ENCODE measurements at places on chromosomes 5 and 9. TPM values are rescaled to one million over a fixed set of nuclear protein-coding genes. Genes with fewer than 3 reads are reported as not detected.

GRCh38 chr9:107749787-107750444 lies 260.3 kb upstream of the KLF4 start:
- peak; percentile 96 for DNase-seq

DNA sequence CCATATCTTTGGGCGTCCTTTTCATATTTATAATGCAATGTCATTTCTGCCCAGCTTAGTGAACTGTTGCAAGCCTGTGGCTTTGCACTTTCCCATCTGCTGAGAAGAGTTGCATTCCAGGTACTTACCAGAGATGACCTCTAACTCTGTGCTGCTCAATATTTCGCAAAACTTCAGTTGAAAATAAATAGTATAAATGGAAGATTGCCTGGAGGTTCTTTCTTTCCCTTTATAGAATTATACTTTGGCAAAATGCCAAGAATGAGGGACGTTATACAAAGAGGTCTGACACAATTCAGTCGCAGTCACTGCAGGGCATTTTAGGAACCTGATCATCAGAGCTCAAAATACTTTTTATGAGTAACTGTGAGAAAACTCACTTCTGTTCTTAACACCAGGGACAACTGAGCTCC lies 18.9 kb upstream of the VLDLR start:
- no peak for DNase-seq

DNA sequence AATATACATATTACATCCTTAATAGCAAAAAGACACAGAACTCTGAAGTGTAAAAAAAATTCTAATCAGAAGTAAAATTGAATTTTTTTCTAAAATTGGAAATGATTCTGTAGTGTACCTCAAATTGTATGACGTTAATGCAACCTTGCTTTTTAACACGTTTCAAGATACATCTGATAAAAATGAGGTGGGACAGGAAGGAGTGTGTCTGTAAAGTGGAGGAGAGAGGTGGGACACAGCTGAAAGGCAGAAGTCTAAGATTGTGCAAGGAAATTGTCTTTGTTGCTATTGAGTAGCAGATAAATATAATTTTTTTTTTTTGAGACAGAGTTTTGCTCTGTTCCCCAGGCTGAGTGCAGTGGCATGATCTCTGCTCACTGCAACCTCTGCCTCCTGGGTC lies 15.7 kb upstream of the SNX30 start:
- no peak for DNase-seq

GRCh38 chr9:130689937-130690700 lies 3.5 kb upstream of the EXOSC2 start:
- DNase-seq, result peak; percentile 87

DNA sequence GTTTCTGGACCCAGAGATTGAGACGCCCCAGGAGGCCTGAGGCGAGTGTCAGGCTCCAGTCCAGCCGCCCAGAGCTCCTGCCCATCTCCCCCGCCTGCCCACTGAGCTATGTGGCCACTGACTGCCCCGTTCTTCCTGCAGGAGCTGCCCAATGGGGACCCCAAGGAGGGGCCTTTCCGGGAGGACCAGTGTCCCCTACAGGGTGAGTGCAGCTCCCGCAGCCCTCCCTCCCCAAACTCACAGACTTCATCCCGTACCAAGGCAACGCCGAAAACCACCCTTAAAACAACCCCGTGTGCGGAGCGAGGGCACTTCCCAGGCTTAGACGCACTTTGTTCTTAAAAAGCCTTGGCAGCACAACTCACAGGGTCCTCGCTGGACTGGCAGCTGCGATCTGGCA lies 23.4 kb downstream of the NKD2 start:
- no peak for DNase-seq

- DNase-seq, result no peak
Observed at GRCh38 chr5:136686192-136686872, 321.0 kb upstream of the TRPC7 start.

GRCh38 chr5:137890845-137891244 lies 1.6 kb downstream of the PKD2L2 start:
- DNase-seq, result no peak

Gene SGCD
- total RNA-seq, result 85.1 TPM

Gene PCDHB14
- total RNA-seq, result 5.1 TPM
